ENCODE measurements at places on chromosomes 16 and 17. TPM values are rescaled to one million over a fixed set of nuclear protein-coding genes. Genes with fewer than 3 reads are reported as not detected.

- no peak for DNase-seq
Observed at GRCh38 chr16:67915831-67916723, 15.6 kb downstream of the CTRL start.

DNA sequence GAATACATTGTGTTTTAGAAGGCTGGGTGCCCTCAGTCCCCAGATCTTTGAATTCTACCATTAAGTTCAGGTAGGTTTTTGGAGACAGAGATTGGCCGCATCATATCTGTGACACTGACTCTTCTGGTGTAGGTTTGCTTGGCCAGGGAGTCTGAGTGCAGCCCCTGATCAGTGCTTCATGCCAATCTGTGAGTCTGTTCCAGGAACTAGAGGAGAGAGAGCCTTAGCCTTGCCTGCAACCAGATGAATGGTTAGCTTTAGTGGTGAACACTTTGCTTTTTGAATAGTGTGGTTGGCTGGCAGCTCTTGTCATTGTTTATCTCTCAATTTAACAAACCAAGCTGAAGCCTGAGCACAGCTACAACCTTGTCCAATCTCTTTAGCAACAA, 87.8 kb downstream of the PLXDC1 start:
- DNase-seq: no peak

The BFAR gene
- total RNA-seq: 67.3 TPM

DNA sequence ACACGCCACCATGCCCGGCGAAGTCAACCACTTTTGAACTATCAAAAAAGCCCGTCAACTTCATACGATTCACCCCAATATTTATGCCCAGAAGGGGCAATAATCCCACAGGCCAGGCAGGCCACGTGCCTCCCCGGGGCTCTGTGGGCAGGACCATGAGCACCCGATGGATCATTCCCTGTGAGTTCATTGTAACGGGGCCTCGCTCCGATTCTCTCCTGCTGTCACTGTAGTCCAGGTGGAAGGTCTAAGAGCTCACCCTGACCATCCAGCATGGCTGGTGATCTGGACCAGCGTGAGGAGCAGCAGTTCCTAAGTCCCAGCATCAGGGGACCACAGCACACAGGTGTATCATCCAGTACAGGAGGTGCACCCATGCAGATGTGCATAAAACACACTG, 77.5 kb upstream of the DOC2B start:
- DNase-seq: no peak

All from activated T-cell treated with anti-CD3 and anti-CD28 coated beads, Interleukin-2, amount 50 U/mL, for 72 hours (primary cell).